ENCODE measurements at places on chromosomes 1 and 21.

DNA sequence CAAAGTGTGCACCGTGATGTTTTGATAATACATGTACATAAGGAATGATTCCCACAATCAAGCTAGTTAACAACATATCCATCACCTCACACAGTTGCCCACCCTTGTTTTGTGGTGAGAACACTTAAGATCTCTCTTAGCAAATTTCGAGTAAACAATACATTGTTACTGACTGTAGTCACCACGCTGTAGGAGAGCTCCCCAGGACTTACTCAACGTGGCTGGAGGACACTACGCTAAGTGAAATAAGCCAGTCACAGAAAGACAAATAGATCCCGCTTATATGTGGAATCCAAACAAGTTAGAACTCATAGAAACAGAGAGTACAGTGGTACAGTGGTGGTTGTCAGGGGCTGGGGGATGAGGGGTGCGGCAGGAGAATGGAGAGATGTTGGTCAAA, 24.8 kb downstream of the GPR137B start:
- DNase-seq = no peak

- peak; percentile 52 for DNase-seq
Measured at GRCh38 chr1:108639899-108640560, 20.9 kb downstream of the HENMT1 start.

DNA sequence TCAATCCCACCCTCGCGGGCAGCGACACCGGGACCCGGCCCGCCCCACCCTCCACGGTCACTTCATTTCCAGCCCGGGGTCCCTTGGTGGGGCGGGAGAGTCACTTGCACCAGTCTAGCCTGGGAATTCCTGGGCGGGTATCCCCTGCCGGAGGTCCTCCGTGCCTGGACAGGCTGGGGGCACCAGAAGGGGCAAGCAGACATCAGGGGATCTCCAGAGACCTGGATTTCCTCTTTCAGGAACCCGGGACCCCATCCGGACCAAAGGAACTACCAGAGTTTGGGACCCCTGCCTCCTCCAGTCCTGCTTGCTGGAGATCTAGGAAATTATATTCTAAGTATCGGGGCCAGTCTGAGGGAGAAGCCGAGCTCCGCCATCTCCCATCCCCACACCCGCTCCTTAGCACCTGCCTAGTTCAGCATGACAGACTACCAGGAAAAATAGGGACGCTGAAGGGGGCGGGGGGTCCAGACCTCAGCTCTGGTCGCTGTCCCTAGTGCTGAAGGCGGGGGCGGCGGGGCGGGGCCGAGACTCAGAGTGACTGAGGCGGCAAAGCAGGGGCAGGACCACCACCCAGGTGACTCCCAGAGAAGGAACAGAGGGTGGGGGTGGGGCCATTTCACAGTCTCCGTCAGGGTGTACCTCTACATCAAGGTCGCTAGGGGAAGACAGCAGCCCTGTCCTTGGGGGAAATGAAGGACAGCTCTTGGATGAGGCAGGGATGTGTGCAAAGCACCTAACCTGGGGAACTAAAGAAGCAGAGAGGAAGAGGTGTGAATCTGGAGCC, 832 bp downstream of the HCN3 start:
- peak; percentile 78 for DNase-seq

GRCh38 chr1:155070721-155071569, 7.4 kb downstream of the EFNA4 start:
- DNase-seq = peak; percentile 86

- no peak for DNase-seq
Measured at GRCh38 chr1:85450832-85451231, 14.1 kb downstream of the DDAH1 start.

DNA sequence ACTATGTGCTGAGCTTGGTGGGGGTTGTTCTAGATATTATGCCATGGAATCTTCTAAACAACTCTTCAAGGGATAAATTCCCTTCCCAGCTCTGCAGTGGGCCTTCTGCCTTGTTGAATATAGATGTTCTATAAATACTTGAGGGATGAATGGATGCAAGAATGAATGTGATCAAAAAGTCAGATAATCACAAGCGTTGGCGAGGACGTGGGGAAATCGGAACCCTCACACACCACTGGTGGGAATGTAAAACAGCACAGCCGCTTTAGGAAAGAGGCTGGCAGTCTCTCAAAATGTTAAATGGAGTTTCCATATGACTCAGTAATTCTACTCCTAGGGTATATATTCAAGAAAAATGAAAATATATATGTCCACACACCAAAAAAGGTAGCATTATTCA, 19.0 kb downstream of the SDC3 start:
- no peak for DNase-seq

DNA sequence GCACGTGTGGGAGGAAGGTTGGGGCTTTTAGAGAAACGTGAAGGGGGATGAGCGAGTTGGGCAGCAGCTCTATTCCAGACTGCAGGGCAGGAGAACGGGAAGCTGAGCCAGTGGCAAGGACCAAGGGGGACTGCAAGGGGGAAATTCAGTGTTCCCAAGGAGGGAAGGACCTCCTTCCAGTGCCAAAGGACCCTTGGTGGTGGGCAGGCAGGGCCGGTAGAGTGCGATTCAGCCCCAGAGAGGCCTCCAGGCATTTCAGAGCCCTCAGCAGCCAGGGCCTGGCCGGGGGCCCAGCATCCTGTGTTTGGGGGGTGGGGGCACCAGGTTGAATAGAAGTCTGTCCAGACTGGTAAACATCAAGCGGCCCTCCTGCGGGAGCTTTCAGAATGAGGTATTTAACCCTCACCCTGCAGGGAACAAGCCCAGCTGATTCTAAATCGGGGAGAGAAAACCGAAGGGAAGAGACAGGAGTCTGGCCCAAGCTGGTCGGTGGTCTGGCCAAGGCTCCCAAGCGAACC, 2.3 kb downstream of the COL9A2 start:
- DNase-seq = no peak

DNA sequence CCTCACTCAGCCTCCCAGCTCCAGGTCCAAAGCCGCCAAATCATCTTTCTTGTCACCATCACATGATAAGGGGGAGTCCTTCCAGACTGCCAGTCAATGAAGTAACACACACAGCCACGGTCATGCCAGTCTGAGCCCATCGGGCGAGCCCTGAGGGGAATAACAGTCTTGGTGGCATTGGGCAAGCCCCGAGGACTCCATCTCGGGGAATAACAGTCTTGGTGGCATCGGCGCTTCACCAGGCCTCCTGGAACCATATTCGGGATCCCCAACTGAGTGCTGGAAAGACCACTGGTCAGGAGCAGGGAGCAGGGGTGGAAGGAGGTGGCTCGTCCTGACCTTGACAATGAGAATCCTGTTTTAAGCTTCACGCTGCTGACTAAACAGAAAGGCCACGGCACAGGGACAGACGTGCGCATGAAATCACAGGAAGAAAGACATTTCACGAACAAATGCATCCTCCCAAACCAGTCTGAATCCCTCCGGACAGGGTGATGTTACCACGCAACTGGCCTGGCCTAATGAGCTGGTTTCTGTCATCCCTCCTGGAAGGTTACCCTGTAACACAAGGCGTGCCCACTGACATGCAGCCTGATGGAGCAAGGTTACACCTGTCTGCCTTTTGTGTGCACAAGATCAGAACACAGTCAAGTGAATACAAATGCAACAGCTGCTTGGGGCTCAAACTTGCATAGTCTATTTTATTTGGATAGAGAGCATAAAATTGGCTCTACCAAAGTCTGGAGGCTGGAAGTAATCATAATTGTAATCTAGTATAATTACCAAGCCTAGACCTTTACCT, 517.4 kb downstream of the KIF26B start:
- DNase-seq = no peak

GRCh38 chr1:225824533-225824941, 14.6 kb downstream of the EPHX1 start:
- no peak for DNase-seq

- DNase-seq = no peak
Measured at GRCh38 chr1:218429301-218429700, 84.2 kb downstream of the TGFB2 start.

- DNase-seq = no peak
Measured at GRCh38 chr1:66353257-66353656, 180.7 kb upstream of the SGIP1 start.
